ENCODE measurements at places on chromosomes 7 and 10. TPM values are rescaled to one million over a fixed set of nuclear protein-coding genes. Genes with fewer than 3 reads are reported as not detected.

Gene MMRN2
- total RNA-seq, result 5.5 TPM

Gene AS3MT
- total RNA-seq, result 4.9 TPM

DNA sequence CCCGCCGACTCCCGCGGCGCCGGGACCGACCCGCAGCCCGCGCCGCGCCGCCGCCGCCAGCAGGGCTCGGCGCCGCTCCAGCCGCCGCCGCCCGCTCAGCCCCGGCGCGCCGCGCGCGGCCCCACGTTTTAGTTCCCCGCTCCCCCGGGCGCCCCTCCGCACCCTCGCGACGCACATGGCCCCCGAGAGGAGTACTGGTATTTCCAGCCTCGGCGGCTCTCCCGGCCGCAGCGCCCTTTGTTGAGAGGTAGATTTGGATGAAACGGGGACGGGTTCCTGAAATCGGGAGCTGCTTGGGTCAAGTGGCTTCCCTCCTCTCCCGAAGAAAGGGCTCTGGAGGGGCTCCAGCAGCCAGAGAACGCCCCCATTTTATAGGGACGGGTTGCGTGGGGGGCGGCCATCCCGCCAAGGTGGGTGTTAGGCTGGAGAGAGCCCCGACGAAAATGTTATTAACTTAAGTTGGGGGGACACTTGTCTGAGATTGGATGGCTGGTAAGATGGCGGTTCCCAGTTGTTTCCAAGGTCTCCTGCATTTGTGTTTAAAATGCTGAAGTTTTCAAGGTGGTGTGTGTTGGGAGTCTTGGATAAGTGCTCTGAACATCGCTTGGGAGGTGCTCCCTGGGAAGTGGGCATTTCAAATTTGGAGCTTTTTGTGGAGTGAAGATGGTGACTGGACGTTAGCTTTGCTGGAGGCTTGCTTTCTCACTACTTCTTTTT lies 1.2 kb downstream of the BMI1 start:
- peaks cover 52% of the 10 kb centered on the region for H3K4me1 ChIP-seq
- peak overlapping the region; percentile 89 for H3K27ac ChIP-seq
- peaks cover 7% of the 10 kb centered on the region for H3K36me3 ChIP-seq

GRCh38 chr7:100867776-100868485 lies 744 bp downstream of the TRIP6 start:
- peak overlapping the region; percentile 98 for H3K27ac ChIP-seq
- H3K4me1 ChIP-seq, result peaks cover 9% of the 10 kb centered on the region
- peaks cover 12% of the 10 kb centered on the region for H3K36me3 ChIP-seq

DNA sequence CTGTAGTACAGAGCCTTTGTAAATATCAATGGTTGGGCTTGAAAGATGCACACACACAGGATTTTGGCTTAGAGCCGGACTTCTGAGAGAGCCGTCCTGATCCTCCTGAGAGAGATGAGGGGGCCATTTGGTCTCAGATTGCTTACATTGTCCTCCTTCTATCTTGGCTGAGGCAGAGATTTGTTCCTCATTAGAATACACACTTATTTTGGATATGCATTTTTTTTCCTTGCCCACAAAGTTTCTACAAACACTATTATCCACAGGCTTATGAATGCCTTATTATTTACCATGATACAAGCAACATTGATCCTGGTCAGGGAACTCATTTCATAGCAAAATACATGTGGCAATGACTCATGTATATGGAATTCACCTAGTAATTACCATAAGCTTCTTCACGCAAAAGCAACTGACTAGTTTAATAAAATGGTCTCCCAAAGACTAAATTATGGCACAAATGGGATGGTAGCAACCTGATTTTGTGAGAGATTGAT lies 175.3 kb downstream of the MDFIC start:
- no peak for DNase-seq
- H3K27me3 ChIP-seq, result peaks cover 3% of the 10 kb centered on the region
- H3K27ac ChIP-seq, result no peak overlapping the region

Gene LEP
- not detected for total RNA-seq

Gene ICA1
- total RNA-seq, result 9.8 TPM

GRCh38 chr10:125840955-125841354 lies 17.6 kb downstream of the BCCIP start:
- no peak overlapping the region for H3K4me3 ChIP-seq
- DNase-seq, result no peak
- no peaks in the 10 kb centered on the region for H3K4me1 ChIP-seq
- no peaks in the 10 kb centered on the region for H3K27me3 ChIP-seq

GRCh38 chr10:124091646-124092249 lies 1.6 kb downstream of the CHST15 start:
- no peak for DNase-seq
- H3K27ac ChIP-seq, result peak overlapping the region; percentile 86
- H3K4me1 ChIP-seq, result peaks cover 42% of the 10 kb centered on the region
- peak overlapping the region; percentile 91 for H3K4me3 ChIP-seq
- no peaks in the 10 kb centered on the region for H3K36me3 ChIP-seq
- H3K27me3 ChIP-seq, result peaks cover 61% of the 10 kb centered on the region

GRCh38 chr7:85095806-85096205 lies 91.0 kb downstream of the SEMA3D start:
- no peaks in the 10 kb centered on the region for H3K4me1 ChIP-seq
- H3K4me3 ChIP-seq, result no peak overlapping the region
- no peak for DNase-seq
- H3K36me3 ChIP-seq, result peaks cover 9% of the 10 kb centered on the region

GRCh38 chr7:156060925-156061324 lies 248.7 kb upstream of the SHH start:
- H3K27me3 ChIP-seq, result peaks cover 10% of the 10 kb centered on the region
- DNase-seq, result no peak
- H3K4me1 ChIP-seq, result peaks cover 8% of the 10 kb centered on the region
- H3K27ac ChIP-seq, result no peak overlapping the region
- no peak overlapping the region for H3K4me3 ChIP-seq
- no peaks in the 10 kb centered on the region for H3K36me3 ChIP-seq

- no peaks in the 10 kb centered on the region for H3K36me3 ChIP-seq
- no peak for DNase-seq
- H3K27me3 ChIP-seq, result peaks cover 36% of the 10 kb centered on the region
These were observed 122.5 kb downstream of the SEC23IP start for GRCh38 chr10:120015064-120015463.

DNA sequence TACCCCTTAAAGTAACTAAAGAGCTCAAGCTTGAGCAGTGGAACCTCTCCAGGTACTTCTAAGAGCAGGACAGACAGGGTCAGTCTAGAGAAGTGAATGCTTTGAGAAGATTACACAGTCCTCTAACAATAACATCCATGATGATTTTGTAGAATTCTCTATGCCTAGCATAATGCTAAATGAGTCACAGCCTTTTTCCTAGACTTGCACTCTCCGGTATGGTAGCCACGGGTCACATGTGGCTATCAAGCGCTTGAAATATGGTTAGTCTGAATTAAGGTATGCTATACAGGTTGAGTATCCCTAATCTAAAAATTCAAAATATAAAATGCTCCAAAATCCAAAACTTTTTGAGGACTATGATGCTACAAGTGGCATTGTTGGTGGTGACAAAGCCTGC lies 166.6 kb upstream of the MKLN1 start:
- no peaks in the 10 kb centered on the region for H3K4me1 ChIP-seq
- DNase-seq, result no peak
- H3K27me3 ChIP-seq, result no peaks in the 10 kb centered on the region
- H3K36me3 ChIP-seq, result no peaks in the 10 kb centered on the region
- no peak overlapping the region for H3K4me3 ChIP-seq

DNA sequence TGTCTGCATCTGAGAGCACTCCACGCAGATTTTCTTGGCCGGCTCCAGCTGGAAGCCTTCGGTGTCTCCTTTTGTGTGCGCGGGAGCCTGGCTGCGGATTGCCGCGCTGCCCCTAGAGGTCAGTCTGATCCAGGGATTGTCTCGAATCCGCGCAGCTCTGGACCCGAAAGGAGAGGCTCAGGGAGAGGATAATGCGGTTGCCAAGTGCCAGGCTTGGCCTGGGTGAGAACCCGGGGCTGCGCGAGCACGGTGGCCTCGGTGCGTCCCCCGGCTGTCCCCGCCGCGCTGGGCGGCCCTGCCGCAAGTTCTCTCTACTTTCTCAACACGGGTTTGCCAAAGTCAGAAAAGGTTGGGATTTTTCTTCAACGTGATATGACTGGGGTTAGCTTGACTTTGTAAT lies 140.9 kb downstream of the ADCYAP1R1 start:
- no peaks in the 10 kb centered on the region for H3K36me3 ChIP-seq
- H3K4me3 ChIP-seq, result no peak overlapping the region
- no peaks in the 10 kb centered on the region for H3K4me1 ChIP-seq
- peak; percentile 81 for DNase-seq

DNA sequence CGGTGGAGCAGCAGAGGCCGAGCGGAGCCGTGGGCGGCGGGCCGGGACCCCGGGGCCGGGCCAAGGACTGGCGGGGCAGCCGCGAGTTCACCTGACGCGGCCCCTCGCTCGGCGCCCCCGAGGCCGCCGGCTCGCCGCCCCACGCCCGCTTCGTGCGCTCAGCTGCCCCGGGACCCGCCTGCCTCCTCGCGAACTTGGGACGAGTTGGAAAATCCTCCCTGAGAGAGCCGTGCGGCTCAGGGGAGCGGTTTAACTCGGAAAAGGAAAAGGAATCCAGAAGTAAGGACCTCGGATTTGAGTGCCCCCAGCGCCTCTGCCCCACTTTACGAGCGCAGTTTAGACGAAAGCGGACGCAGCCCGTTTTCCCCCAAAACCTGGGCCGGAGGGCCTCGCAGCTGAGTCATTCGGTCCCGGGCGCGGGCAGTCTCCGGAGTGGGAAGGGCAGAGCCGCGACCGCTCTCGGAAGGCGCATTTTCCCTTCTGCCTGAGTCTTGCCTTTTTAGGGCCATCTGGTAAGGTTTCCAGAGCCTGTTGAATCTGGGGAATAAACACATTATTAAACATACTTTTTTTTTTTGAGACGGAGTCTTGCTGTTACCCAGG lies 744 bp downstream of the CREM start:
- H3K4me1 ChIP-seq, result peaks cover 19% of the 10 kb centered on the region
- H3K36me3 ChIP-seq, result peaks cover 3% of the 10 kb centered on the region
- no peaks in the 10 kb centered on the region for H3K27me3 ChIP-seq
- H3K4me3 ChIP-seq, result peak overlapping the region; percentile 92
- peak overlapping the region; percentile 97 for H3K27ac ChIP-seq
- peak; percentile 78 for DNase-seq

- no peak overlapping the region for H3K27ac ChIP-seq
- no peaks in the 10 kb centered on the region for H3K36me3 ChIP-seq
- H3K4me3 ChIP-seq, result no peak overlapping the region
- no peaks in the 10 kb centered on the region for H3K27me3 ChIP-seq
- peaks cover 6% of the 10 kb centered on the region for H3K4me1 ChIP-seq
These were observed 179.8 kb downstream of the CXCL12 start for GRCh38 chr10:44205067-44205466.

GRCh38 chr10:5812283-5813090 lies 747 bp downstream of the GDI2 start:
- H3K36me3 ChIP-seq, result peaks cover 11% of the 10 kb centered on the region
- DNase-seq, result peak; percentile 72
- H3K27ac ChIP-seq, result peak overlapping the region; percentile 90

Gene ABCA13
- total RNA-seq, result 0.60 TPM

Gene ARHGEF5
- total RNA-seq, result 51.2 TPM

Gene UTF1
- not detected for total RNA-seq

DNA sequence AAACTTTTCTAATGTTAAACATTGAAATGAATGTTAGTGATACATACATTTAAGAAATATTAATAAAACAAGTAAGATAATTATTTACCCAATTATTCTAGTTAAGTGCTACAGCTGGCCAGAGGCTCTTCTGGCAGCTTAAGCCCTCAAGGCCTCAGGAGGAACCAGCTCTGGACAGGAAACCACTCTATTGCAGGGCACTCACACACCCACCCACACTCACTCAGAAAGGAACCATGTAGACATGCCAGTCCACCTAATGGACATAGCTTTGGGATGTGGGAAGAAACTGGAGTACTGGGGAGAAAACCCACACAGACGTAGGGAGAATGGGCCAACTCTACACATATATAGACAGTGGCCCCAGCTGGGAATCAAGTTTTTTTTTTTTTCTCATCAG lies 28.2 kb downstream of the UMAD1 start:
- no peak overlapping the region for H3K27ac ChIP-seq
- H3K36me3 ChIP-seq, result peaks cover 3% of the 10 kb centered on the region
- no peak overlapping the region for H3K4me3 ChIP-seq
- no peak for DNase-seq
- H3K27me3 ChIP-seq, result no peaks in the 10 kb centered on the region

DNA sequence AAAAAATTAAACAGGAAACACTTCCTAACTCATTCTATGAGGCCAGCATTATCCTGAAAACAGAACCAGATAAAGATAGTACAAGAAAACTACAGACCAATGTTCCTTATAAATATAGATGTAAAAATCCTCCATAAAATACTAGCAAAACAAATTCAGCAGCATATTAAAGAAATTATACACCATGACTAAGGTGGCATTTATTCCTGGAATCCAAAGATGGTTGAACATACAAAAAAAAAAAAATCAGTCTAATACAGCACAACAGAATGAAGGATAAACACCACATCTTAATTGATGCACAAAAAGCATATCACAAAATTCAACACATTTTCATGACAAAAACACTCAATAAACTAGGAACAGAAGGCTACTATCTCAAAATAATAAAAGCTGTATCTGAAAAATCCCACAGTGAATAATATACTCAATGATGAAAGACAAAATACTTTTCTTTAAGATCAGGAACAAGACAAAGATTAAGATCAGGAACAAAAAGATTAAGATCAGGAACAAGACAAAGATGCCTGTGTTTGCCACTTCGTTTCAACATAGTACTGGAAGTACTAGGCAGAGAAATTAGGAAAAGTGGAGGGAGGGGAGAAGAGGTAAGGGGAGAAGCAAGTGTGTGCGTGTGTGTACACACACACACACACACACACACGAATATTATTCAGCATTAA lies 95.6 kb downstream of the SNX13 start:
- H3K27me3 ChIP-seq, result no peaks in the 10 kb centered on the region
- no peaks in the 10 kb centered on the region for H3K4me1 ChIP-seq
- DNase-seq, result no peak
- H3K4me3 ChIP-seq, result no peak overlapping the region
- peaks cover 37% of the 10 kb centered on the region for H3K36me3 ChIP-seq

Gene ANLN
- total RNA-seq, result 68.3 TPM

- no peak overlapping the region for H3K27ac ChIP-seq
- no peaks in the 10 kb centered on the region for H3K27me3 ChIP-seq
- H3K36me3 ChIP-seq, result no peaks in the 10 kb centered on the region
- no peak overlapping the region for H3K4me3 ChIP-seq
- H3K4me1 ChIP-seq, result no peaks in the 10 kb centered on the region
These were observed 158.3 kb upstream of the IGFBP3 start for GRCh38 chr7:46079421-46079820.

GRCh38 chr10:102003541-102003940 lies 52.4 kb downstream of the ARMH3 start:
- peaks cover 34% of the 10 kb centered on the region for H3K36me3 ChIP-seq
- H3K27ac ChIP-seq, result no peak overlapping the region
- no peaks in the 10 kb centered on the region for H3K27me3 ChIP-seq
- H3K4me3 ChIP-seq, result no peak overlapping the region
- DNase-seq, result no peak

Data from type B pancreatic cell (in vitro differentiated cells).